GM10248 (cell line): ENCODE measurements at places on chromosomes 5 and 9.

GRCh38 chr9:120463765-120464164 is 116.2 kb downstream of the CDK5RAP2 start:
- no peak for DNase-seq

- peak; percentile 92 for DNase-seq
Observed at GRCh38 chr9:137461663-137462395, 2.7 kb upstream of the NSMF start.

DNA sequence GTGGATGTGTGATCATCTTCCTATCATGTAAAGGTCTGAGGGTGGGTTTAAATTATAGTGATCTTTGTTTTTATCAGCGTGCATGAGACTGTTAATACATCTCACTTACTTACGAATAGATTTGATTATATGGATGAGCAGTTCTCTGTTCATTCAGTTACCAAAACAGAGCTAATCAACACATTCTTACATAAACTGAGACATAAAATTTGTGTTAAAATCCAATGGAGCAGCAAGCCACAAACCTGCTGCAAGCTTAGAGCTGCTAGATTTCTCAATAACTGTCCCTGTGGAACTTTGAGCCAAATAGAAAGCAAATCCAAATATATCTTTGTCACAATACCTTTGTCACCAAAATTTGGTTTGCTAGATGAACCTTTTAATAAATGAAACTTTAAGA is 50.1 kb downstream of the NUDT12 start:
- DNase-seq = no peak

GRCh38 chr5:90873033-90873517 is 314.5 kb downstream of the ADGRV1 start:
- no peak for DNase-seq

DNA sequence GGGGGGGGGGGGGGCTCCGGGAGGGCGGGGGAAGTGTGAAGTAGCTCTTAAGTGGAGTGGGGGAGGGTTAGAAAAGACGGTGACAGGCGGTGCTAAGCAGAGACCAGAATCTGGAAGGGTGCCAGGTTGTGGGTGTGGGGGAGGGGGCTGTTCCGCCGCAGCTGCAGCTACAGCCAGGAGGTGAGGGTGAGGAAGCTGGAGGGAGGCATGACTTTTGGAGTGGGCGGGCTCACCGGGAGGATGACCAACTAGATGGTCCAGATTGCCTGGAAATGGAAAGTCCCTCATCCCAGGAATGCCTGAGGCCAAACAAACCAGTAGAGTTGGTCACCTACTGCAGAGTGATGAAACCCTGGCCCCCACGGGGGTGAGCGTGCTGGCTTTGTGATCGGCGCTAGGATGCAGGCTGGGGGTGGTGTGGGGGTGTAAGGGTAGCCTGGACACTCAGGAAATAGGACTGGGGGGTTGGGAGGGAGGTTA is 158.1 kb upstream of the SHB start:
- peak; percentile 74 for DNase-seq

- no peak for DNase-seq
Observed at GRCh38 chr9:105057551-105057950, 129.6 kb upstream of the ABCA1 start.

DNA sequence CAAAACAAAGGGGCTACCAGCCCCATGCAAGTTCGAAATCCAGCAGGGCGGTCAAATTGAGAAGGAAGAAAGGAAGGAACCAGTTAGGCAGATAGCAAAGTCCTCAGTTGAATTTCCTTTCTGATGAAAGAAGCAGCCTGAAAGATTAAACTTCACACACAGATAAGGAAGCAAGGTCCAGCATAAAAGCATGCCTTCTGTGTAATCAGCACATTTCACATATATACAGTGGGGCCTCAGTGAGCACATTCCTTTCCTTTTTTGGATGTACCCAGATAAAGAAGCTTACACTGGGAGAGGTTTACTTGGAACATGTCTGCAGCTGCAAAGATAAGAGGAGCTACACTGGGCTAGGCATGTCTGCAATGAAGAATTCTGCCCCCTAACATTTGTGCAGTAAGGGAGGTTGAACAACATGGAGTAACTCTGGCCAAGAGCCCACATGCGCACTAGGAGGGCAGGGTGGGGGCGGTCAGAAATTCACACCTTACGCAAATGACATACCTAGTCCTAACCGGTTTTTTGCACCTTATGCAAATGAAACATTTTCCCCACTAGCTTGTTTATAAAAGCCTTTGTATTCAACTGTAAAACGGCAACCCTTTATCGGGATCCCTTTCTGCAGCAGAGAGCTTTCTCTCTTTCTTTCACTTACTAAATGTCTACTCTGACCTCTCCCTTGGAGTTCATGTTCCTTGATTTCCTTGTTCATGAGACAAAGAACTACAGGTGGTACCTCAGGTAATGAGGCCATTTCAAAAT is 149.7 kb upstream of the FBXL17 start:
- no peak for DNase-seq

- DNase-seq = no peak
Observed at GRCh38 chr5:82335806-82336205, 57.7 kb upstream of the RPS23 start.

DNA sequence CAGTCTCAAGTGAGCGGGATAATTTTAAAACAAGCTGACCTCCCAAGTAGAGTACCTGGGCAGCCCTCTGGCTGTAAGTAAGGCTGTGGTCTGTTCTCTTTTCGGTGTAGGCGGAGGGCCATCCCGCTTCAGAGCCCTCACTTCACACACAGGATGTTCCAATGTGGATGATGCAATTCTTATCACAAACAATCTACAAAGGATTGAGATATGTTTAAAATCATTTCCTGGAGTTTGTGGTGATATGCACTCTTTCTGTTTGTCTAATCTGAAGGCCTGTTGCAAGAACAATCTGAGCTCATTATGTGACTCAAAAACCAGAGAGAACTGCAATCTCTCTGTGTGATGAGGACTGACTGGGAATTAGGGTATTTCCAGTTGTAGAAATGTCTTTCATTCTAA is 42.5 kb downstream of the ITGA2 start:
- DNase-seq = no peak

DNA sequence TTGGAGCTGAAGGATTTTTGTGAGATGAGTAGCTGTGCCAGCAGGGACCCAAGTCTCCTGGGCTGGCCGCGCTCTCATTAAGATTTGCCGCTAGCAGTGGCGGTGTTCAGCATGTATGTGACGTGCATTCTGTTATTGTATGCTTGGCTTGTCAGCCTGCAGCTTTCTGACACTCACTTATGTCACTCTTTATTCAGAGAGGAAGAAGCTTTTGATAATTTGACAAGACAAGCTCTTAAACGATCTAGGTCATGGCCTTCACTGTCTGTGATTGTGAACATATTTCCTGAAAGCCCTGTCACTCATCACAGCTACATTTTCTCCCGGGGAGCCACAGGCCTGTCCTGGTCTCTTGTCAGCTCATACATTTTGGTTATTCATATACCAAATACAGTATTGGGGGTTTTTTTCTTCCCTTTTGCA is 98.2 kb upstream of the GRHPR start:
- peak; percentile 29 for DNase-seq

GRCh38 chr9:93908591-93909241 is 46.4 kb downstream of the BARX1 start:
- DNase-seq = no peak

GRCh38 chr5:133662578-133662977 is 50.2 kb upstream of the FSTL4 start:
- DNase-seq = no peak

DNA sequence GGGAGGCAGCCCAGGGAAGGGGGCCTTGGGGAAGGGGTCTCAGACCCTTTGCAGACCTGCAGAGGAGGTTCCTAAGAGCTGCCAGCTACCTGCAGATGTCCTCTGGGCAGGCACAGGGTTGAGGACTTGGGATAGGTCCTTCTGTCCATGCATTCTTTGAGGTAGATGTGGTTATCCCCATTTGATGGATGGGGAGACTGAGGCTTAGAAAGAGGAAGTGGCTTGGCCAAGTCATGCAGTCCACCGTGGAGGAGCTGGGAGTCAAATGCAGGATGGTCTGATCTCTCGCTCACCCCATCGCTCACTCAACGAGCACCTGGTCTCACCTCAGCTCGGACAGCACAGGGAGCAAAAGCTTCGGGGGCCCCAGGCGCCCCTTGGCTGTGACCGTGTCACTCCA is 20.2 kb downstream of the ADAMTSL2 start:
- no peak for DNase-seq

GRCh38 chr9:35060548-35061207 is 11.7 kb downstream of the VCP start:
- DNase-seq = no peak

GRCh38 chr5:25963251-25964008 is 1075.0 kb downstream of the CDH9 start:
- DNase-seq = no peak

GRCh38 chr5:84304599-84304998 is 80.1 kb downstream of the EDIL3 start:
- no peak for DNase-seq

DNA sequence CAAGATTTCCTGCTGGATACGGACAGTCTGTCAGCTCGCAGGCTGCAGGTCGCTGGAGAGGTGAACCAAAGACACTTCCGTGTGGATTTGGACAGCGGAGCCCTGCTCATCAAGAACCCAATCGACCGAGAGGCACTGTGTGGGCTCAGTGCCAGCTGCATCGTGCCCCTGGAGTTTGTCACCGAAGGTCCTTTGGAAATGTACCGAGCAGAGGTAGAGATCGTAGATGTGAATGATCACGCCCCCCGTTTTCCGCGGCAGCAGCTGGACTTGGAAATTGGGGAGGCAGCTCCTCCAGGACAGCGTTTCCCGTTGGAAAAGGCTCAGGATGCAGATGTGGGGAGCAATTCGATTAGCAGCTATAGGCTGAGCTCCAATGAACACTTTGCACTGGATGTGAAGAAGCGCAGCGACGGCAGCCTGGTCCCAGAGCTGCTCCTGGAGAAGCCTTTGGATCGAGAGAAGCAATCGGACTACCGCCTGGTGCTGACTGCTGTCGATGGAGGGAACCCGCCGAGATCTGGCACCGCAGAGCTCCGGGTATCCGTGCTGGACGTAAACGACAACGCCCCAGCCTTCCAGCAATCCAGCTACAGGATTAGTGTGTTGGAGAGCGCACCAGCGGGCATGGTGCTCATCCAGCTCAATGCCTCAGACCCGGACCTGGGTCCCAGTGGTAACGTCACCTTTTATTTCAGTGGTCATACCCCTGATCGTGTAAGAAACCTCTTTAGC is 658 bp downstream of the PCDHGC4 start:
- DNase-seq = peak; percentile 10

DNA sequence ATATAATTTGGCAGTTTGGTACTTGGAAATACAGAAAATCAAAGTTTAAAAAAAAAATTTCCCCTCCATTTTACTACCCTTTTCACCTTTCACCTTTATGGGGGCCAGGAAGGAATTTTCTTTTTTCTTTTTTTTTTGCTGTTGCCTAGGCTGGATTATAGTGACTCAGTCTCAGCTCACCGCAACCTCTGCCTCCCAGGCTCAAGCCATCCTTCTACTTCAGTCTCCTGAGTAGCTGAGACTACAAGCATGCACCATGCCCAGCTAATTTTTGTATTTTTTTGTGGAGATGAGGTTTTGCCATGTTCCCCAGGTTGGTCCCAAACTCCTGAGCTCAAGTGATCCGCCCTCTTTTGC is 9.1 kb downstream of the CHMP5 start:
- no peak for DNase-seq

DNA sequence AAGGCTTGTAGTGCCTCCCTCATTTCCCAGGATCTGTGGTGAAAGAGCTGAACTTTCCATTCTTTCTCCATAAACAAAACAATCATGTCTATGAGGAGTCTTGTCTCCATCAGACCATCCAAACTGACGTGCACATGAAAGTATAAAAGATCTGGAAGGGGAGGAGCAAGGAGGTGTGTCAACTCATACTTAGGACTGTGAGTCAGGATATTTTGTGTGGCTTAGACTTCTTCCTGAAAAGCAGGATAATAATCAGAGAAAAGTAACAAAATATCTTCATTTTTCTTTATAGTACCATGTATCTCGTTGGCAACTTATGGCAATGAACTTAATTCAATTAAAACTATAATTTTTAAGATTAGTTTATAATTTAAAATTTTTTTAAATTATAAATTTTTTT is 96.0 kb upstream of the PRRC1 start:
- no peak for DNase-seq

DNA sequence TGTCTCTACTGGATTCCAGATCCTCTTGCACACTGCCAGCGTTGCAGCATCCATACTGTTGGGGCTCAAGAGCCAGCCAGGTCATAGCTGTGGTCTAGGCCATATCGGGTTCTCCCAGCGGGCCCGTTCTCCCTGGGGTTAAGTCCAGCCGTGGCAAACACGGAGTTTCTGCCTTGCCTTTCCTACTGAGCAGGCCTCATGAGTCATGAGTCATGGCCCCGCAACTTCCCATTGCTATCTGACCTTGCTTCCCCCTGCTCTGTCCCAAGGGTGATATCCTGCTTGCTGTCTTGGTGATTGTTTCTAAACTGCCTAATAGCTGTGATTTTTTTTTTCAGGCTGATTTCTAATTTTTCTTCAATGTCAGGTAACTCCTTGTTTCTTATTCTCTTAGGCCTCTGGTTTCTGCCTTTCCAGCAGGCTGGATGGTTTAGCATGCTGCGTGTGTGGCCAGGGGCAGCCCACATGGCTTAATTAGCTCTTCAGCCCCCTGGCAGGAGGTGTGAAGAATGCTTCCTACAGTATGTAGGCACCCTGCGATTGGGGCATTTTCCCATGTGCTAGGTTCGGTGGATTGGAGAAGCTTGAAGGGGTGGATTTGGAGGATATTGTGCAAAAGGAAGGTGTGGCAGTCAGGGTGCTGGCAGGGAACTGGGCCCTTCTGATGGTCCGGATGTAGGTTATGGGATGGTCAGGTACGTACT is 18.7 kb downstream of the DAPK1 start:
- DNase-seq = no peak

- no peak for DNase-seq
Observed at GRCh38 chr9:88258601-88259000, 120.3 kb upstream of the SPATA31C2 start.

GRCh38 chr9:71506821-71507220 is 261.5 kb downstream of the CEMIP2 start:
- no peak for DNase-seq

DNA sequence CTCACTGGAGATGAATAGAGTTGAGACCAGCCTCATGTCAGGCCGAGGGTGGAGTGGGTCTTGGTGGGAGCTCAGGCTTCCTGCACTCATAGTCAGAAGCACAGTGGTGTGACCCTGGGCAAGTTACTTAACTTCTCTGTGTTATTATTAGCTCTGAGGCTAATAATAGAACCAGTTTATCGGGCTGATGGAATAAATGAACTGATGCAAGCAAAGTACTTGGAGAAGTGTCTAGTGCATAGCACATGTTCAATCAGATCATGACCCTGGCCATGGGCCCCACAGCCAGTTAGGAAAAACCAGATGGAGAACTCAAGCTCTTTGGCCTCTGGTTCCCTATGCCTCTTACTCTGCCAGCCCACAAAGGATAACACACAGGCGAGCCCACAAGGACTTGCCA is 45.3 kb upstream of the OSMR start:
- no peak for DNase-seq

DNA sequence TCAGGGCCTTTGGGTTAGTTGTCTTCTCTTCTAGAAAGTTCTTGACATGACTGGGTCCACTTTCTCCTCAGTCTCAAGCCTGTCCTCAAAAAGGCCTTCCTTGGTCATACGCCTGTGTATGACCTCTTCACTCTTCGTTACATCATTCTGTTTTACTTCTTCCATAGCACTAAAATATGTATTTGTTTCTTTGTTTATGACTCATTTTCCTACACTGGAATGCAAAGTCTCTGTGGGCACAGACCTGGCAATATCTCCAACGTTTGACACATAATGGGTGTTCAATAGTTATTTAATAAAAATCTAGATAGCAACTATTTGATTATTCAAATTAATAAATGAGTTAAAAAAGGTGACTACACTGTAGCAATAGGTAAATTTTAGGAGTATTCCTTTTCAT is 85.1 kb downstream of the YIPF5 start:
- DNase-seq = no peak

GRCh38 chr5:149799119-149799623 is 69.1 kb downstream of the PPARGC1B start:
- DNase-seq = no peak
